ENCODE measurements at places on chromosomes 7 and 10.

GRCh38 chr10:58384999-58385783 is at the start of gene TFAM:
TFAM (plus strand) TSS chr10:58385410; CDS start chr10:58385548, 138 bp downstream.
- peaks cover 43% of the 10 kb centered on the region for H3K4me1 ChIP-seq
- H3K27me3 ChIP-seq: peaks cover 2% of the 10 kb centered on the region

- H3K27ac ChIP-seq: no peak overlapping the region
- DNase-seq: no peak
- H3K4me1 ChIP-seq: no peaks in the 10 kb centered on the region
- H3K36me3 ChIP-seq: no peaks in the 10 kb centered on the region
- no peak overlapping the region for H3K4me3 ChIP-seq
- H3K27me3 ChIP-seq: peaks cover 7% of the 10 kb centered on the region
Measured at GRCh38 chr7:43303740-43304241, 191.3 kb downstream of the HECW1 start.

- H3K27me3 ChIP-seq: no peaks in the 10 kb centered on the region
- DNase-seq: no peak
- peaks cover under 1% of the 10 kb centered on the region for H3K4me1 ChIP-seq
- no peak overlapping the region for H3K4me3 ChIP-seq
- no peak overlapping the region for H3K27ac ChIP-seq
Measured at GRCh38 chr7:117716707-117717299, 156.4 kb downstream of the CTTNBP2 start.

DNA sequence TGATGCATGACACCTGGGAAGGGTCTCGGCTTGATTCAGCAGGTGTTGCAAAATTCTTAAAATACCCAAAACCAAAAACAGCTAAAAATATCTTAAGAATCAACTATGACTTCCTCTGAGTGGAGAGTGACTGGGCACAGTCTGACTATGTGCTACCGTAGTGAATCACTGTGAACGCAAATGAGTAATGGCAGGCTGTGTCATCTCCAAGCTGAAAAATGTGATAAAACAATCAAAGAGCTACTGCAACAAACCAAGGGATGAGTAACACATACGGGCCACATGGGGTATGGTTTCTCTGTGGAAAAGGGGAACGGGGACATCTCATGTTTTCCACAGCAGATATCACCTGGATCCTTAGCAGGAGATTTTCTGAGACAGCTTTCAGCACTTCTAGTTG is 127.5 kb downstream of the ABCA13 start:
- no peak overlapping the region for H3K27ac ChIP-seq
- peaks cover 2% of the 10 kb centered on the region for H3K27me3 ChIP-seq
- no peaks in the 10 kb centered on the region for H3K36me3 ChIP-seq
- H3K4me1 ChIP-seq: peaks cover 5% of the 10 kb centered on the region
- no peak for DNase-seq

- no peak overlapping the region for H3K4me3 ChIP-seq
- no peaks in the 10 kb centered on the region for H3K36me3 ChIP-seq
- no peaks in the 10 kb centered on the region for H3K4me1 ChIP-seq
- H3K27ac ChIP-seq: no peak overlapping the region
Measured at GRCh38 chr7:34224281-34224680, 318.9 kb downstream of the BMPER start.

GRCh38 chr7:24899161-24899560 is 80.8 kb downstream of the OSBPL3 start:
- peaks cover 79% of the 10 kb centered on the region for H3K4me1 ChIP-seq
- H3K36me3 ChIP-seq: peaks cover 17% of the 10 kb centered on the region
- H3K27me3 ChIP-seq: no peaks in the 10 kb centered on the region
- DNase-seq: no peak
- no peak overlapping the region for H3K4me3 ChIP-seq

- H3K27me3 ChIP-seq: no peaks in the 10 kb centered on the region
- H3K4me3 ChIP-seq: no peak overlapping the region
- H3K27ac ChIP-seq: no peak overlapping the region
- H3K4me1 ChIP-seq: peaks cover 12% of the 10 kb centered on the region
- peaks cover 25% of the 10 kb centered on the region for H3K36me3 ChIP-seq
Measured at GRCh38 chr10:103111031-103111917, 81.8 kb downstream of the NT5C2 start.

- no peaks in the 10 kb centered on the region for H3K27me3 ChIP-seq
- H3K36me3 ChIP-seq: no peaks in the 10 kb centered on the region
- peaks cover 2% of the 10 kb centered on the region for H3K4me1 ChIP-seq
Measured at GRCh38 chr10:3734111-3734510, 50.9 kb downstream of the KLF6 start.

GRCh38 chr10:36446881-36447280 is 678.5 kb upstream of the ANKRD30A start:
- no peak overlapping the region for H3K27ac ChIP-seq
- H3K36me3 ChIP-seq: no peaks in the 10 kb centered on the region
- H3K4me1 ChIP-seq: no peaks in the 10 kb centered on the region
- no peak for DNase-seq

- H3K27me3 ChIP-seq: no peaks in the 10 kb centered on the region
- H3K4me1 ChIP-seq: no peaks in the 10 kb centered on the region
- no peak for DNase-seq
- H3K27ac ChIP-seq: no peak overlapping the region
- H3K36me3 ChIP-seq: no peaks in the 10 kb centered on the region
Measured at GRCh38 chr7:119482209-119482608, 790.8 kb upstream of the KCND2 start.

DNA sequence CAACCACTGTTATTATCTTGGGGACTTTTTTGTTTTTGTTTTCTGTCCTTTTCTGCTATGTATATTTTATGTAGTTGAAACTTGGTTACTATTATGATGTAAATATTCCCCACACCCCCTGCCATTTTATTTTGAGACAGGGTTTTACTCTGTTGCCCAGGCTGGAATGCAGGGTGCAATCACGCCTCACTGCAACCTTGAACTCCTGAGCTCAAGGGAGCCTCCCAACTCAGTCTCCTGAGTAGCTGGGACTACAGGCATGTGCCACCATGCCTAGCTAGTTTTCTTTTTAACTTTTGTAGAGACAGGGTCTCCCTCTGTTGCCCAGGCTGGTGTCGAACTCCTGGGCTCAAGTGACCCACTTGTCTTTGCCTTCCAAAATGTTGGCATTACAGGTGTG is 18.0 kb downstream of the GSTO2 start:
- peaks cover 23% of the 10 kb centered on the region for H3K27me3 ChIP-seq
- no peaks in the 10 kb centered on the region for H3K36me3 ChIP-seq
- no peak for DNase-seq

DNA sequence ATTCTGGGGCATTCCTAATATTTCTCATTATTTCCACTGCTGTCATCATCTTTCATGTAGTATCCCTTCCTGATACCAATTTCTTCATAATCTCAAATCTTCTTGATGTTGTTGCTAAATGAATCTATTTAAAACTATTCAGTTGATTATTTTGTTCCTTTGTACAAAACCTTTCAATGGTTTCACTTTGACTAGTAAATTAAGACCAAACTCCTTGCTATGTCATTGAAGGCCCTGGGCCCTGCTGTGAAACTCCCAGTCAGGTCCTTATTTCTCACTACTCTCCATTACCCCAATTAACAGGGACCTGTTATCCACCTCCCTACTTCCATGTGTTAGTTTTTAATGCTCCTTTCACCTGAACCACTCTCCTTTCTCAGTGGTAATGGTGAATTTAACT is 97.0 kb downstream of the CTTNBP2 start:
- H3K27ac ChIP-seq: no peak overlapping the region
- H3K4me3 ChIP-seq: no peak overlapping the region
- H3K4me1 ChIP-seq: no peaks in the 10 kb centered on the region
- no peaks in the 10 kb centered on the region for H3K27me3 ChIP-seq

DNA sequence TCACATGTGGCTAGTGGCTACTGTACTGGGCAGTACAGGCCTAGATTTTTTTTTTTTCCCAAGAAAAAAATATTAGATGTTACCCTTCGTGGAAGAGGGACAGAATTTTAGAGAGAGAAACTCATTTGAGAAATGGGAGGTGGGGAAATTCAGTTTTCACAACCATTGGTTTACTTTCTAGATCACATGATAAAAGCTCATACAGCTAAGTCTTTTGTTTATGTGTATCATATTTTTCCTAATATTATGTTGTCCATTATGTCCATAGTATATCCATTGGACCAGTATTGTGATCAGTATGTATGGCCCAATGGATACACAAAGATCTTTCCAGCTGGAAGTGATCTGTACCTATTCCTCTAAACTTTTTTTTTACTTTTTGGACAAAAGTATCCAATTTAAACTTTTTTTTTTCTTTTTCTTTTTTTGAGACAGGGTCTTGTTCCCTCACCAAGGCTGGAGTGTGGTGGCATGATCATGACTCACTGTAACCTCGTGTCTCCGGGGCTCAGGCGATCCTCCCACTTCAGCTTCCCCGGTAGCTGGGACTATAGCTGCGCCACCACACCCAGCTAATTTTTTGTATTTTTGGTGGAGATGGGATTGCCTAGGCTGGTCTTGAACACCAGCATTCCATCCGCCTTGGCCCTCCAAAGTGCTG is 4.1 kb downstream of the CALU start:
- peaks cover 44% of the 10 kb centered on the region for H3K4me1 ChIP-seq
- H3K27ac ChIP-seq: no peak overlapping the region
- no peaks in the 10 kb centered on the region for H3K27me3 ChIP-seq
- no peak overlapping the region for H3K4me3 ChIP-seq

Data from activated CD4-positive, alpha-beta T cell treated with anti-CD3 and anti-CD28 coated beads, Interleukin-2, amount 10 ng/mL, durations not matched to agents 7 days and 5 days (primary cell).